Activated CD4-positive, alpha-beta memory T cell treated with anti-CD3 and anti-CD28 coated beads, Interleukin-2, amount 10 ng/mL, durations not matched to agents 7 days and 5 days (primary cell): ENCODE measurements at places on chromosomes 1 and 21. TPM values are rescaled to one million over a fixed set of nuclear protein-coding genes. Genes with fewer than 3 reads are reported as not detected.

The NUCKS1 gene
- total RNA-seq = 163 TPM

The PGLYRP4 gene
- not detected for total RNA-seq

The GSTM1 gene
- not detected for total RNA-seq

The HSD3B2 gene
- not detected for total RNA-seq

The FAM43B gene
- total RNA-seq = not detected

The CFHR3 gene
- total RNA-seq = not detected

The IFNGR2 gene
- total RNA-seq = 4.6 TPM

The RGS13 gene
- total RNA-seq = not detected

The SLAMF6 gene
- total RNA-seq = 32.0 TPM

The KIF2C gene
- total RNA-seq = 106 TPM

The TNFAIP8L2 gene
- 31.2 TPM for total RNA-seq

The LEPROT gene
- 31.3 TPM for total RNA-seq

The S100A7A gene
- not detected for total RNA-seq

The FAM229A gene
- 11.8 TPM for total RNA-seq

The NOL9 gene
- 39.1 TPM for total RNA-seq

The F5 gene
- 11.0 TPM for total RNA-seq

The CR2 gene
- not detected for total RNA-seq

The RXRG gene
- not detected for total RNA-seq

The WNT3A gene
- not detected for total RNA-seq

The CHI3L1 gene
- not detected for total RNA-seq

The C1orf94 gene
- total RNA-seq = not detected

The CLCA1 gene
- not detected for total RNA-seq

The GLIS1 gene
- not detected for total RNA-seq

The S100A9 gene
- 0.55 TPM for total RNA-seq

The RGS18 gene
- 0.28 TPM for total RNA-seq

The SPATA45 gene
- total RNA-seq = not detected

The DYNLT5 gene
- not detected for total RNA-seq

The MYOG gene
- total RNA-seq = not detected

The C4BPA gene
- not detected for total RNA-seq

The TFF2 gene
- not detected for total RNA-seq

The FCAMR gene
- total RNA-seq = not detected

The STK40 gene
- 75.2 TPM for total RNA-seq

The SELL gene
- 297 TPM for total RNA-seq

The GJA8 gene
- total RNA-seq = not detected

The E2F2 gene
- total RNA-seq = 98.9 TPM

The FAM167B gene
- 0.78 TPM for total RNA-seq

The GPR52 gene
- 1.2 TPM for total RNA-seq

The PMVK gene
- 40.7 TPM for total RNA-seq

The KRTAP11-1 gene
- not detected for total RNA-seq
